HT-29 (cell line): ENCODE measurements at places on chromosomes 5 and 9.
A peak's percentile ranks its signal among the peaks of the same experiment; 100 is the strongest.

DNA sequence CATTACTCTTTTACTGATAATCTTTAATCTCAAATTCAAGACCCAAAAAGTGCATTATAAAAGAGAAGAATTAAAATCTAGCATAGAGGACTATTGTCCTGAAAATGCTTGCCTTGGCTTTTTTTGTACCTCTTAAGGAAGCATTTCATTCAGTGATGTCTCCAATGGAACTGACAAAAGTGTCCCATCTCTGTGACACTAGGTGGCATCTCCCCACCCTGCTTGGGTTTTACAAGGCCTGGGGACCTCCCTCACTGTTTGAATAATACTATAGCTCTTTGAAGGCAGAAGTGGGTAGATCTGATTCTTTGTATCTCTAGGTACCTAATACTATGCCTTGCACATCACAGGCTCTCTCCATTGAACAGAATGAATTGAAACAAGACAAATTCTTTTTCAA is 180.6 kb downstream of the EPB41L4A start:
- no peak for DNase-seq

- DNase-seq: no peak
These were observed 73.7 kb upstream of the ADAMTS2 start for GRCh38 chr5:179418972-179419371.

DNA sequence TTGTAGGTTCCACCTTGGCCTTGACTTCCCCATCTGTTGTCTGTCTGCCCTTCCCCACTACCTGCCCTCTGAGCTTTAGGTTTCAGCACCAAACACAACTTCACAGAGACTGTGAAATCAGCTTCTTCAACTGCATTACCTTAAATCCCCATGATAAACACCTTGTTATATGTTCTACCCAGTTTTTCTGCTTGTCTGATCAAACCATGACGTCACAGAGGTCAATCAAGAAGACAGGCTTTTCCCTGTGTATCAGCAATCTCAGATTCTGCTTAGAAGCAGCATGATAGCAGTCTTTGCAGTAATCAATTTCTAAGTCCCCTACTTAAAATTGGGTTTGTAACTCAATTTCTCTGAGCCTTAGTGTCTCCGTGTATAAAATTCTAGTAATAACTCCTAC is 175.0 kb downstream of the PLK2 start:
- no peak for DNase-seq

- DNase-seq: no peak
These were observed 23.1 kb downstream of the NDUFS6 start for GRCh38 chr5:1824109-1824821.

DNA sequence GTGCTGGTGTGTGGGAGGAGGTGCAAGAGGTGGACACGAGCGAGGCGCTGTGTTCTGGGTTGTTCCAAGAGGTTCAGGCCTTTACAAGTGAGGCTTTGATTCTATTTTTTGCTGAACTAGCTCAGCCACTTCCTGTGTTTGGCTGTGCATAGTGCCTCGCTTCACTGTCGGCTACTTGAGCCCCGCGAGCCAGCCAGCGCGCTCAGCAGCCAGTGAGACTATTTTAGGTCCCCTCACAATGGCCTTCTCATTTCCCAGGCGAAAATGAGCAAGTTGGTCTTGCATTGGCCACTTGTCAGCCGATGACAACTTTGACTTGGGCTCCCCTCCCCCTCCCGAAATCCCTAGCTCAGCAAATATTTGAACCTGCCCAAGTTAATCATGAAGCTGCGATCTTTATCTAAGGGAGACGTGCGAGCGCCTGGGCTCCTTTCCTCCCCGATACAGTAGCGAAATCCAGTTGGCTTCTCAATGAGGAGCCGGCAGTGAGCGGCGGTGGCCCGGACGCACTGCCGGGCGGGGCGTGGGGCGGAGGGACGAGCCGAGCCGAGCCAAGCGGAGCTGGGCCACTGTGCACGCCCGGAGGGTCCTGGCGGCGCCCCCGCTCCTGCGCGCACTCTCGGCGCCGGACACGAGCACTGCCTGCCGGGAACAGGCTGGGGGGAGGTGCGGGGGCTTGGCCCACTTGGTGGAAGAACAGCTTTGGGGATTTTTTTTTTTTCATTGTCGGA is 72.6 kb downstream of the PIK3R1 start:
- peak; percentile 78 for DNase-seq
